ENCODE measurements at places on chromosomes 11 and 22. TPM values are rescaled to one million over a fixed set of nuclear protein-coding genes. Genes with fewer than 3 reads are reported as not detected.

The CHADL gene
- total RNA-seq: not detected

The GLYAT gene
- total RNA-seq: not detected

The SLC25A18 gene
- total RNA-seq: not detected

The CNTN5 gene
- total RNA-seq: not detected

The PAMR1 gene
- total RNA-seq: not detected

- no peak for DNase-seq
These were observed 925.1 kb upstream of the TENM4 start for GRCh38 chr11:80365980-80366379.

DNA sequence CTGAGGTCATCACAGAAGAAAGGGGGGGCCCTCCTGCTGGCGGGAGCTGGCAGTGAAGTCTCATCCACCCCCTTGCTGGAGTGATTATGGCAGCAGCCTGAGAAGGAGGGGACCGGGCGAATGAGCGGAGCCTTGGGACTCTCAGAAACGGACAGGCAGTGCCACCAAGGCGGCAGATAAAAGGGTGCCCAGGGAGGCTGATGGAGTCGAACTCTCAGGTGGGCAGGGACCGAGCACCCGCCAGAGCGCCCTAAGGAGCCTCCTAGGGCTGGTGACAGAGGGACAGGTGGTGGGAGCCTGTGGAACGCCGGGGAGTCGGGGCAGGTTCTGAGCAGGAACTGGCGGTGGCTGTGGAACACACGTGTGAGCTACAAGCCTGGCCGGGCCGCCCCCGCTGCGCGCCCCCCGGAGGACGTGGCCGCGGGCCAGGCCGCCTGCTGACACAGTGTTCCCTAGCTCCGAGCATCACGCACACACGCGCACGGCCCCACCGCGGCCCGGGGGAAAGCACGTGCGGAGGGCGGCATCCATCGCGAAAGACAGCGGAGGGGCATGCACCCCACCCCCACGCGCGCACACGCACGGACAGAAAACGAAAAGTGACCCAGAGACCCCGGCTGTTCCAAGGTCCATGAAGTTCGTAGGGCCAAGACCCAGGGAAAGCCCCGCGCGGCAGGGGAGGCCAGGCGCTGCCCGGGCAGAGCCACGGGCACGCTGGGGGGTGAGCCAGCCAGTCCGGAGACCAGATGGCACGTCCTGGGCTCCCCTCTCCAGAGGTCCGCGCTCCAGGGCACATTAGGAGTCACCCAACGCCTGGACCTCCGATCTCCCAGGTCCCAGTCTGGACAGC is 1.0 kb downstream of the VWCE start:
- DNase-seq: peak; percentile 9

GRCh38 chr11:81104051-81104450 is 1629.6 kb downstream of the FAM181B start:
- no peak for DNase-seq

DNA sequence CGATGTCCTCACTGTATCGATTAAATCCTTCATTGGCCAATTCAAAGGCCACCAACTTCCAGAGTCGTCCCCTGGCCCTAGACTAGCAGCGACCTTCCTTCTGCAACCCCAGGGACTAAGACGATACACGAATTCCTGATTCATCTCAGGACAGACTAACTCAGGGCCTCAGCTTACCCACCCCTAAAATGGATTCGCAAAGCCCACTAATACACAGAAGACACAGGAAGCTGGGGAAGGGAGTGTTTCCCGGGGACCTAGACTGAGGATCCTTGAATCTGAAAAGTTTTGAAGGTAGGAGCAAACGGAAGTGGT is 509 bp downstream of the LAMTOR1 start:
- DNase-seq: no peak

GRCh38 chr11:65440831-65441499 is 18.4 kb downstream of the NEAT1 start:
- no peak for DNase-seq

DNA sequence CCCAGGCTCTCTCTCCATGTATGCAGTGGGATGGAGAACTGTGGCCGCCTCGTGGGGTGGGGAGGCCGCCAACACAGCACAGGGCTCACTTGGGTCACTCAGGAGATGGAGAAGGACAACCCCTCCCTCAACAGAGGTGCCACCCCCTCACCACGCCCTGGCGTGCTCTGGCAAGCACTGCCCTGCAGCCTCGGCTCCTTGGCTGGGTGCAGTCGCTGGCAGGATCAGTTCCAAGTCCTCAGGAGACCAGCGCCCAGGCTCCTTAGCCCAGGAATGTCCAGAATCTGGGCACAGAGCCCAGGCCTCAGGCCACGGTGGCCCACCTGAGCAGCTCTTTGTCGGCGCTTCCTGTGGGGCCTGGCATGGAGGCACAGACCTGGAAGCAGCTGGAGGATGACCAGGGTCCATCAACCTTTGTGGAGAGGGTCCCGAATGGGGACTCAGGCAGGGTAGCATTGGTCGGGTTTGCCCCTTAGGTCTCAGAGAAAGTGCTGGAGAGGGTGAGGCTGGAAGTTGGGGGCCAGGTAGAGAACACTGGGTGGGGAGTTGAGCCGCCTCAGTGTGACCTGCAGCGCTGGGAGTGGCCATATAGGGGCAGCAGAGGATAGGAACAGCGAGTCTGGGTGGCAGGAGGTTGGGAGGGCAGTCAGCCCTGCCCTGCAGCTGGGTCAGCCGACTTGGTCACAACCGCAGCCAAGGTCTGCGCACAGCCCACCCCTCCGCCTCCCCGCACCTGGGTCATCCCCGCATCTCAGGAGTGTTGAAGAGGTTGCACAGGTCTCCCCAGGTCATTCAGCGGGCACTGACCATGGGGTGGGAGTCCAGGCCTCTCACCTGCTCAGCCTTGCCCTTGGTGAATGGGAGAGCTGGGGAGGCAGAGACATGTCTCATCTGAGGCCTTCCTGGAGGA is 8.2 kb downstream of the SUSD2 start:
- peak; percentile 59 for DNase-seq

DNA sequence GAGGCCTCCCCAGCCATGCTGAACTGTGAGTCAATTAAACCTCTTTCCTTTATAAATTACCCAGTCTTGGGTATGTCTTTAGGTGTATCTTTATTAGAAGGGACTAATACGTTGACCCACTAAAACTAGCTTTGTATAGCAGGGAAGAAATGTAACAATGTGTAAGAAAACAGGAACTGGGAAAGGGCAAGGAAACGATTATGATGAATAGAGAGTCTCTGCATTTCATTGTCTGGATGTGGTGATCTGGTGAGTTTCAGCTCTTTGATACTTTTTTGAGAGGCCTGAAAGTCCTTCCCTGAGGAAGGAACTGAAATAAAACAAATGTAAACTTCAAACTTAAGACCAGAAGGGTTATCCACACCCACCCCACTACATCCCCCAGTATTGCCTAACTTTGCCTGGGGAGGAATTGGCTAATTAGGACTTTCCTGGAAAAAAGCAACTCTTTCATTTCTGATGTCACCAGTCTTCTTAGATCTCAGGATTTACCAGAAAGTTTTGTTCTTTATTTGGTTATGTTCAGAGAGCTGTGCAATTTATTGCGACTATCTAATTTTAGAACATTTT is 119.0 kb downstream of the LDLRAD3 start:
- DNase-seq: no peak

- DNase-seq: no peak
These were observed 52.9 kb downstream of the TIMP3 start for GRCh38 chr22:32854351-32854804.

DNA sequence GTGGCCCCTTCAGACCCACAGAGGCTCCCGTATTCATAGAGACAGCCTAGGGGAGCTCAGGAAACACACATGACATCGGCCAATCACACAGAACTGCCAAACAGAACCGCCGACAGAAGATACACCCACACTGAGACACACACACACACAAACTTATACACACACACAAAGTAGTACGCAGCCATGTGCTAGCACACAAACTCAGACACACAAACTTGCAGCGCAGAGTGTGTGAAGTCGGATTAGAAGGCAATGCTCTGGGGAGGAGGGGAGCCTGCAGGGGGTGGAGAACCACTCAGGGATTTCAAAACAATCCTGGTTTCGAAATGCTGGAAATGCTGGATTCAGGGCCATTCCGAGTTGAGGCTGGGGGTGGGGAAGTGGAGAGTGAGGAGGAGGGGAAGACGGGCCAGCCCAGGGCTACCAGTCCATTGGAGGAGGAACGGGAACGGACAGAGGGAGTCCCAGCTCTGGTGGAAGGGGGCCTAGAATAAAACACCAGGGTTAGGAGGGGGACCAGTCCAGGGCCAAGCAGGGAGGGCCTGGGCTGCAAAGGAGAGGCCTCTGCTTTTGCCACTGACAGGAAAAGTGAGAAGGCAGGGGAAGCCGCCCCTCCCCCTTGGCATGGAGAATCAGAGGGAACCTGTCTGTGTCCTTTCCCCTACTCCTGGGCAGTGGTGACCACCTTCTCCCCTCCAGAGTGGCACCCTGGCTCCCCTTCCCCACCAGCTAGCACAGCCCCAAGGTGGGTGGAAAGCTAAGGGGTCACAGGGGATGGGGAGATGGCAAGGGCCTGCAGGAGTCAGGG is 4.4 kb downstream of the BCL9L start:
- peak; percentile 69 for DNase-seq

DNA sequence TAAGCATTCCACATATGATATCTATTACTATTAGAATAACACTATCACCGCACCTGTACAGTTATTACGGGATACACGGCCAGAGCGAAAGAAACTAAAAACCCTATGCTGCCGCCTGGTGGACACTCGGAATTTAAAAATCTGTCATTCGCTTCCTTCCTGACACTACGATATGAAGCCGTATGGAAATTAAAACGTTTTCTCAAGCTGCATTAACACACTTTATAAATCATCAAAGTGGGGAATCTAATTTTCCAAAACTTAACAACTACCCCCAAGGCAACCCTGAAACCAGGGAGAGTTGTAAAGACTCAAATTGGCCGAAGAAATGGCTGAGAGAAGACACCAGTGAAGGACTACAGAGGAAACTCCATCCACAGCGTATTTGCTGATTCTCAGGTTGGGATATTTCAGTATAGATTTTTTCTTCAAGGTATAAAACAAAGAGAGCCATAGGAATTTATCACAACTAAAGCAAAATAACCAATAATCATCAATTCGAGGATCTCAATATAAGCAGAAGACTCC is 1.4 kb downstream of the CCDC73 start:
- peak; percentile 52 for DNase-seq

GRCh38 chr11:26949846-26950245 is 44.1 kb upstream of the FIBIN start:
- DNase-seq: no peak

- no peak for DNase-seq
These were observed 7.5 kb upstream of the ANKRD13D start for GRCh38 chr11:67281552-67282150.

- DNase-seq: peak; percentile 84
These were observed 11.4 kb downstream of the BCL9L start for GRCh38 chr11:118914178-118914918.

GRCh38 chr11:94630221-94630620 is 63.1 kb downstream of the PIWIL4 start:
- DNase-seq: no peak

GRCh38 chr11:122097419-122098001 is 18.5 kb downstream of the BLID start:
- no peak for DNase-seq

DNA sequence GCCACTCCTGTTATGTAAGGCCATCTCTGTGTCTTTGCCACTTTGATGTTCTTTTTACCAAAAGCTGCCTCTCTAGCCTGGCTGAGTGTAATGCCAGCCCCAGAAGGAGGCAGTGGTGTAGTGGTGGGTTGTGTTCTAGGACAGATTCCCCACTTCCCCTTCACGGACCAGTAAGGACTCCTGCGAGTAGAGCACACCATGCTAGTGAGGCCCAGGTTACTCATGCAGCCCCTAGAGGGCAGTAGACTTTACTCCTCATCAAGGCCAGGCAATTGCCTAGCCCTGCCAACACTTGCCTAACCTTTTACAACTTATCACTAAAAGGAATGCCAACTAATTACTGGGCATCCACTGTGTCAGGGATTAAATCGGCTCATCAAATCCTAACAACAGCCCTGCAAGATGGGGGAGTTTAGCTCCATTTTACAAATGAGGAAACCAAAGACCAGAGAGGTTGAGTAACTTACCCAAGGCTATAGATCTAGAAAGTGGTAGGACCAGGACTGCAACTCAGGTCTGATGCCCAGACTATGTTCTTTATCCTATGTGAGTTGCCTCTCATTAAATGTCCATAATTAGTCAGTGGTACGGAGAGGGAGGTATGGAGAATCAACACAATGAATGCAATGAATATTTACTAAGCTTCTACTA is 75.3 kb downstream of the APIP start:
- peak; percentile 49 for DNase-seq

DNA sequence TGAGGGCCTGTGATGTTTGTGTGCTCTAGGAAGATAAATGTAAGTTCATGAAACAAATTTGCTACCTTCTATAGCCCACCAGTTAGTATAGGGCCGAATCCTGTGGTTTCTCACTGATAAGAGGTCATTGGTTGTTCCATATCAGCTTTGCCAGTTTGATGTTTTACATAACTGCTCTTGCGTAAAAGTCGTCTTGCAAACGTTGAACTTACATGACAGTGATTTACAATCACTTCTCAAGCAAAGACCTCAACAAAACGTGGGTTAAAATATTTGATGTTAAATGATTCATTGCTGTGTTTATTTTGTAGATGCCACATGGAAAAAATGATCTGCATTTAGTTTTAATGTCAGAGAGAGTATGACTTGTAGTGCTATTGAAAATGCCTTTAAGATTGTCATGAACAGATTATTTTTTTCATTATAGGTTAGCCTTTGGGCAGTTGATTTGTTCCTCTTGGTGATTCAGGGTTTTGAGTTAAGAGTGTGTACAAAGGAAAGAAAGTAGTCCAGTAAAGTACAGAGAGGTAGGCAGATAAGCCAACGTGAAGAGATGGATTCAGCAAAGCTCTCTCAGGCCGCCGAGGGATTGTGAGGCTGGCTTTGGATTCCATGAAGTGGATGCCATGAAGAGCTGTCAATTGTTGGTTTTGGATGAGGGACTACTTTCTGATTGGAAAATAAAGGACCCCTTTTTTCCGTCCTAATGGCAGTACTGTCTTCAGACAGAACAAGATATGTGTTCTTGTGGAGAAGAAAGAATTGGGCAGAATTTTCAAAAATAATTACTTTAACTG is 2.6 kb downstream of the EWSR1 start:
- no peak for DNase-seq

DNA sequence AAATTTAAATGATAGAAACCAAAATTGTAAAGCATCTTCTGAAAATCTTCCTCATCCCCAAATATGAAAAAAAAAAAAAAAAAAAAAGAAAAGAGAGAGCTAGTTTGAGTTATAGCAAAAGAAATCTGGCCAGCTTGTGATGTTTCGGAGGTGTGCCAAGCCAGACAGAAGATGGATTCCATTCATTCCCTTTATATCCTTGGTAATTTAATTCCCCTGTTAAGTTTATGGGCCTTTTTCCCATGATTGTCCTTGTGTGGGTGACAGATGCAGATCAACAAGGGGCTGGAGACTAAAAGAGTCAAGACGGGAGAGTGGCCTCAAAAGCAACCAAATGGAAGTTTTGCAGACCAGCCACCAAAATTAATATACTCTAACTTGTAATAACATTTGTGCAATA is 47.6 kb upstream of the PARVA start:
- no peak for DNase-seq

GRCh38 chr11:129163714-129164164 is 28.4 kb downstream of the ARHGAP32 start:
- no peak for DNase-seq

- no peak for DNase-seq
These were observed 4.5 kb downstream of the GGT5 start for GRCh38 chr22:24240381-24240780.

GRCh38 chr11:93291110-93291509 is 39.4 kb upstream of the DEUP1 start:
- no peak for DNase-seq

All from HT1080 (cell line).